Prostate gland (tissue), 2 donors: ENCODE measurements at places on chromosomes 13 and 19.
A peak's percentile ranks its signal among the peaks of the same experiment; 100 is the strongest.

DNA sequence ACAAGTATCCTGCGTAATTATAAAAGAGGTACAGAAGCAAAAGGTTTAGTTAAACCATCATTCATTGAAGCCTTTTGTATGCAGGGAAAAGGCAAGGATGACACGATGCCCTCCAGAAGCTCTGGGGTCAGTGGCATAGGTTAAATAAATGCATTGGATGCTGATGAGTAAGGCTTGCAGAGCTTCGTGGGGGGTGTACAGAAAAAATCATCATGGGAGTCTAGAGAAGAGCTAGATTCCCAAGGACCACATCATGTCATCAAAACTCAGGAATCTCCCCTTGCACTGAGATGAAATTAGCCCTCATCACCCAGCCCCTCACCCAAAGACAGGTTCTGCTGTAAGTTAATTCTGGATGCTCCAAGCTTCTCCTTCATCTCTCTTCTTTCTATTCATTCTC is 8.3 kb downstream of the FPR1 start:
- DNase-seq, result no peak

DNA sequence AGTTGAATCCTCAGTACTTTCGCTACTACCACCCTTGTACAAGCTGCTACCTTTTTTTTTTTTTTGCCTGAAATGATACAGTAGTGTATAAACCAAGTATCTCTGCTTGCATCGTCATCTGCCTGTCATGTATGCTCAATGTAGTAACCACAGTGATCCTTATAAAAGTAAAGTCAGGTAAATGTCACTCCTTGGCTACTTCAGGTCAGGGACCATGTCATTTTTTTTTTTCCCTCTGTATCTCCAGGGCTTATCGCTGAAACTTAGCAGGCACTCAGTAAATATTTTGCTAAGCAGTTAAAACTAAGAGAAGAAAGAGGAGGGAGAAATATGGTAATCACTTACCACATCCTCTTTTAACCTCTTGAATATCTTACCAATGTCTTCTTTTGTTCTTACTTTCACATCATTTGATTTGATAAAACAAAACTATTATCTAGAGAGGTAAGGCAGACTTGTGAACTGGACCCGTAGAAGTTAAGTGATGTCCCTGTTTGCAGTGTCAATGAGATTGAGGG is 96.8 kb upstream of the KLF12 start:
- DNase-seq, result no peak

DNA sequence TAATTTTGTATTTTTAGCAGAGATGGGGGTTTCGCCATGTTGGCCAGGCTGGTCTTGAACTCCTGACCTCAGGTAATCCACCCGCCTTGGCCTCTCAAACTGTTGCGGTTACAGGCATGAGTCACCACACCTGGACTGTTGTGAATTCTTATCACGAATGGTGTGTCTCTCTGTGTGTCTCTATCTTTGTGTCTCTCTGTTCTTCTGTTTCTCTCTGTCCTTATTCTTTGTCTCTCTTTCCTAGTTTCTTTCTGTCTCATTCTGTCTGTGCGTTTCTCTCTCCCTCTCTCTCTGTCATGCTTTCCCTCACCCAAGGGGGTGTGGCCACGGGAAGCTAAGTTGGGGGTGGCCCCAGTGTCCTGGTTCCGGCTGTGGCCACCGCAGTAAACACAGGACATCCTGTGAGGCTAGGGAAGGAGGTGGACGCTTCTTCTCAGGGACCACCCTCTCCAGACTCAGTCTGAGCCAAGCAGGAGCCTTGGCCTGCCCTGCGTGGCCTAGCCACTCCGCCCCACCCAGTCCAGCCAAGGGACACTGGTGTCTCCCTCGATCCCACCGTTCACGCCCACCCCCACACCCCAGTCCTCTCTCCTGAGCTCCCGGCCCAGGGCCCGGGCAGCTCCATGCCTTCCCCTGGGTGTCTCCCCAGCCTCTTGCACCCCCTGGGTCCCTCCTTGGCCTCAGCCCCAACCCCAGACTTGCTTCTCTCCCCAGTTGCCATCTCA is 3.9 kb upstream of the PRX start:
- DNase-seq, result no peak

DNA sequence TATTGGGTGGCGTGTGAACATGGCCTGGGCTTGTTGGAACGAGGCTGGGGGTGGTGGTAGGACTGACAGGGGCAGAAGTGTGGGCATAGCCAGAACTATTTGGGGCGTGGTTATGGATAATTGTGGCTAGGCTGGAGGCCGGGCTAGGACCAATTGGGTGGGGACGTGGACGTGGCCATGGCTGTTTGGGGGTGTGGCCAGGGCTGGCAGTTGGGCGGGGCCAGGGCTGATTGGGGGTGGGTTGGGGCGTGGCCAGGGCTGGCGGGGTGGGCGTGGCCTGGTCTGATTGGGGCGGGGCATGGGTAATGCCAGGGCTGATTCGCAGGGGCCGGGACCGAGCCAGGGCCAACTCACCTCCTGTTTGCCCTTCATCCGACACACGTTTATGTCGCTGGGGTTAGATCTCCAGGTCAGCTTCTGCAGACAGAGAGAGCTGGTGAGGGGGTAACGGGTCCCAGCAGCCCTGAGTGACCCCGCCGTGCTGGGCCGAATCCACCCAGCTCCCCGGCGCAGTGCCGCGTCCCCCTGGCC is 2.8 kb downstream of the SEMA6B start:
- DNase-seq, result no peak

DNA sequence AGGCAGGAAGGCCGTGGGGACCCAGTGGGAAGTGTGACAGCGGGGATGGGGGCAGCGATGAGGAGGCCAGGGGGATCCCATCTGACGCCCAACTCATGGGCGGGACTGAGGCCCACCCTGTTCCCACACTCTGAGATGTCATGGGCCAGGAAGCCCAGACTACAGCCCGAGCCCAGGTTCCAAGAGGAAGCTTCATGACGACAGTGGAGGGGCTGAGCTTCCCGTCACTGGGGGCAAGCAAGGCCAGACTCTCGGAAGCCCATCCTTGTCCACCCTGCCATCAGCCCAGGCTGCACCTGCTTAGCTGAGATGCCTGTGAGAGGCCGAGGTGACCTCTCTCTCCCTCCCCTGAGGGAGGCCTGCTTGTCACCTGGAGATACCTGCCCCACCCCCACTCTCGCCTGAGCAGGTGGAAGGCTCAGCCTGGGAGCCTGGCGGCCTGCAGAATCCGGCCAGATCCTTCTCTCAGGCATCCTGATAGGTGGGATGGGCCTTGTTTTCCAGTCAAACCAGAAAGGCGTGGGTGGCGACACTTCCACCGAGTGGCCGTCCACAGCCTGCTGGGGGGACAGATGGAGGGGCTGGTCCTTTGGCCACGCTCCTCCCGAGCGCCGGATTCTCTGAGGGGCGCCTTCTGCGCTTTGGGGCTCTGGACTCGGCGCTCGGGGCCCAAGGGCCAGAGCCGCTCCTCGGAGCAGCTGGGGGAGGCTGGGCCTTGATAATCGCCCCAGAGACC is 4.8 kb downstream of the ZBTB7A start:
- DNase-seq, result peak; percentile 57

GRCh38 chr19:32971012-32971595 is 654 bp downstream of the CEP89 start:
- DNase-seq, result no peak

- no peak for DNase-seq
Measured at GRCh38 chr13:104694397-104694796, 1628.2 kb upstream of the SLC10A2 start.

GRCh38 chr19:1285737-1286360 is at the start of gene EFNA2:
Gene EFNA2 (plus strand): TSS chr19:1285873. CDS start chr19:1286169, 296 bp downstream.
- DNase-seq, result no peak

- DNase-seq, result no peak
Measured at GRCh38 chr13:29452773-29453616, 142.5 kb downstream of the SLC7A1 start.

- DNase-seq, result no peak
Measured at GRCh38 chr13:101746513-101746912, 294.0 kb downstream of the ITGBL1 start.

GRCh38 chr19:31512181-31512970 is 163.1 kb upstream of the TSHZ3 start:
- no peak for DNase-seq

- DNase-seq, result no peak
Measured at GRCh38 chr19:2820112-2820702, 539 bp downstream of the ZNF554 start.

- DNase-seq, result no peak
Measured at GRCh38 chr13:34667286-34668218, 274.5 kb upstream of the NBEA start.

GRCh38 chr13:75639454-75639853 is 3.3 kb downstream of the LMO7 start:
- no peak for DNase-seq

GRCh38 chr19:38184815-38185214 is 39.2 kb downstream of the DPF1 start:
- DNase-seq, result no peak

- DNase-seq, result no peak
Measured at GRCh38 chr19:6674868-6675305, 4.9 kb upstream of the TNFSF14 start.

GRCh38 chr13:108895220-108895704 is 265.9 kb downstream of the MYO16 start:
- DNase-seq, result no peak

DNA sequence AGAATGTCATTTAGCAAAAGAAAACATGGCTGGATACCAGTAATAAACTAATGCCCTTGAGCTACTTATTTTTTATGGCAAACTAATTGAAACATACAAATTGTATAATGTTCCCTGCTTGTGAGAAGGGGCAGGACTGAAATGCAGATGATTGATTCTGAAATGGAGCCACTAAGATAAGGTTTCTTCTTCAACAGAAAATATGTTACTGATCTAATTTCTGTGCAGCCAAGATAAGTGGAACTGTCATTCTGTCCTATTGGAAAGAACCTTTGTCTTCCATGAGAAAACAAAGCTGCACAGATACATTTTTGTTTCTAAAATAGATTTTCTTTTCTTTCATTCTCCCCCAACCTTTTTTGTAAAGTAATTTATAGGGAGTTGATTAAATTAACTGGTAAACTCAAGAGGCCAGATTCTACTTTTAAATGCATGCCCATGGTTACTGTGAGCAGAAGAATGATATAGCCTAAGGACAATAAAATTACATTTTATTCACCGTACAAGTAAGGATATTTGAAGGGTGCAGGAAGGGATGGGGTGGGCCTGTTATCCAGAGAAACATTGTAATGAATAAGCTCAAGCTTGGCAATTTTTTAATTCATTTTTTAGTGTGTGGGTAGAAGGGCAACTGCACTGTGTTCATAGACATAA is 39.9 kb downstream of the STARD13 start:
- no peak for DNase-seq

- DNase-seq, result no peak
Measured at GRCh38 chr13:28474491-28475134, 20.3 kb downstream of the FLT1 start.

DNA sequence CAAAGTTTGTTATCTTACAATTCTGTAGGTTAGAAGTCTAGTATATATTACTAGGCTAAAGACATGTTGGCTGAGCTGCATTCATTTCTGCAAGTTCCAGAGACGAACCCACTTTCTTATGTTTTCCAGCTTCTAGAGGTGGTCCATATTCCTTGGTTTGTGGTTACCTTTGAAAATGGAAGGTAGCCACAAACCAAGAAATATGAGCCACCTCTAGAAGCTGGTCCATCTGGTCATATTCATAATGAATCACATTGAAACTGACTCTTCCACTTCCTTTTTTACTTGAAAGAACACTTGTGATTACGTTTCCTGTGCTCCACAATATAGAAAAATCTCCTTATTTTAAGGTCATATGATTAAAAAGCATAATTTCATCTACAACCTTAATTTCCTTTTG is 943.0 kb upstream of the PCDH9 start:
- DNase-seq, result no peak

DNA sequence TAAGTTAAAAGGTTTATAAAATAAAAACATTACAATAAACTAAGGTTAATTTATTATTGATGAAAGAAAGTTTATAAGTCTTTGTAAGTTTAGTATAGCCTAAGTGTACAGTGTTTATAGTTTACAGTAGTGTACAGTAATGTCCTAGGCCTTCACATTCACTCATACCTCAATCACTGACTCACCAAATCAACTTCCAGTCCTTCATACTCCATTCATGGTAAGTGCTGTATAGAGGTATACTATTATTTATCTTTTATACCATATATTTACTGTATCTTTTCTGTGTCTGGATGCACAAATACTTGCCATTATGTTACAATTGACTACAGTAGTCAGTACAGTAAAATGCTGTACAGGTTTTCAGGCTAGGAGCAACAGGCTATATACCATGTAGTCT is 490.0 kb downstream of the GPC6 start:
- no peak for DNase-seq

- no peak for DNase-seq
Measured at GRCh38 chr19:9362905-9363304, at the start of gene ZNF177. Gene ZNF177 (plus strand): TSS chr19:9363013. CDS start chr19:9378312, 15,299 bp downstream.

DNA sequence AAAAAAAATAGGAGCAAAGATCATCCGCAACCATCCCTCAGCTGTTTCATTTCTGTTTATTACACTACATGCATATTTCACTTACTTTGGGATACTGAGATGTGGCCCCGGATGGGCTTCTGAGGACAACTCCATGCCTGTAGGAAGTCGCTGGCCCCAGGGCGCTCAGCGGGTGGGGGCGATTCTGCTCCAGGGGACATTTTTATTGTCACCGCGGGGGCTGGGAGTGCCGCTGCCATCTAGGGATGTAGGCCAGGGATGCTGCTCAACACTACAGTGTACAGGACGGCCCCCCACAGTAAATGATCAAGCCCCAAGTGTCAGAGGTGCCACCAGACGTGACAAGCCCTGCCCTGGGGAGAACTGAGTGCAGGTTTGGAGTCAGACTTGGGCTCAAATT is 6.4 kb upstream of the BST2 start:
- no peak for DNase-seq

- no peak for DNase-seq
Measured at GRCh38 chr19:10762656-10763055, 44.8 kb downstream of the DNM2 start.

GRCh38 chr13:30157616-30157993 is 149.7 kb downstream of the KATNAL1 start:
- DNase-seq, result no peak

- no peak for DNase-seq
Measured at GRCh38 chr13:98298599-98298998, 121.5 kb upstream of the RNF113B start.

DNA sequence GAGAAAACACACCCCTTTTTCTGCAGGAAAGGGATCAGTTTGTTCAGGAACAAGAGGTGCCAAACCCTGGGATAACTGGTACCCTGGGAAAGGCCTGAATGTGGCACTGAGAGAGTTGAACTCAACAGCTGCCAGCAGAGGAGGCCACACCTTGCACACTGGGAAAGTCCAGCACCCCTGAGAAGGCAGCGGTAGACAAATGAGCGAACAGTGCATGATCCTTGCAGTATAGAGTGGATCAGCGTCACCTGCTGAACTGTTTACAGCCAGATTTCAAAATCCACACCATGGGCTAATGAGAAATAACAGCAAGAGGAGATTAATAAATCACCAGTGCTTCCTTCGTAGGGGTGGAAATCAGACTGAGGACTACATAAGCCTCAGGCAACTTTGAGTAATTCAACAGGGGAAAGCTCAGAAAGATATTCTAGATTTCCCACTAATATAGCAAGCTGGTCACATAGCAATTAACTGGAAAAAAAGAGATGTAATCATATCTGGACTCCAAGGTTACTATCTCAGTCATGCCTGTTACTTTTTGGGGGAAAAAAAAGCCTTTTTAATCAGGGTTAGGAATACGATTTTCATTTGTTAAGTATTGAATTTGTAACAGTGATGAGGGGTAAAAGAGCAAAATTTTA is 52.0 kb downstream of the DCT start:
- no peak for DNase-seq

- DNase-seq, result no peak
Measured at GRCh38 chr13:44857061-44857460, 132.2 kb downstream of the NUFIP1 start.
